ENCODE measurements at places on chromosomes 7 and 10.

- no peak for DNase-seq
- no peaks in the 10 kb centered on the region for H3K36me3 ChIP-seq
- no peak overlapping the region for H3K27ac ChIP-seq
- H3K27me3 ChIP-seq, result no peaks in the 10 kb centered on the region
These were observed 1039.7 kb downstream of the NRG3 start for GRCh38 chr10:82914655-82915136.

DNA sequence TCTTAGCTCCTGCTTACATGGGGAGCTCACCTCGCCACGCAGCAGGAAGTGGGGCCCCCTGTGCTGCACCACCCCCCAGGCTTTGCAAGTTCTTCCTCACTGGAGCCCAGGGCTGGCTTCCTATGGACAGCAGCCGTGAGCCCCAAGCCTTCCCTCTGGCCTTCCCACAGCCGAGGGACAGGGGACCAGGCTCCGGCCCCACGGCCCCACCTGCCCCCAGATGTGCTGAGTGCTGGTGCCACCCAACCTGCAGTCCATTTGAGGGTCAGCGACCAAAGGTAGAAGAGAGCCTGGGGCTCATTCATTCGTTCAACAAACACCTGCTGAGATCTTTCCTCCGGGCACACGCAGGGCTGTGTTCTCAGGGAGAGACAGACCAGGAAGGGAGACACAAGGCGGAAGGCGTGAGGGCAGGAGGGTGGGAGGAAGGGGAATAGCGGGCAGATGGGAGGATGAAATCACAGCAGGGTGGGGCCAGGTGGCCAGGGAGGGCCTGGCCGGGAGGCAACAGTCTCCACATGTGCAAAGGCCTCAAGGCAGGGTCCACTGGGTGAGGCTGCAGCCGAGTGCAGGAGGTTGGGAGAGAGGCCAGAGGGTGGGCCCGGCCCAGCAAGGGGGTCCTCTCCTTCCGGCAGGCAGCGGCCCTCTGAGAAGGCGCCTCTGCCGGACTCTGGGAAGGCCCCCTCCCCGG lies 100.1 kb downstream of the FOXL3 start:
- no peak for DNase-seq
- no peak overlapping the region for H3K27ac ChIP-seq
- no peaks in the 10 kb centered on the region for H3K4me1 ChIP-seq
- no peaks in the 10 kb centered on the region for H3K27me3 ChIP-seq
- H3K36me3 ChIP-seq, result no peaks in the 10 kb centered on the region

- no peaks in the 10 kb centered on the region for H3K27me3 ChIP-seq
- H3K4me1 ChIP-seq, result peaks cover 21% of the 10 kb centered on the region
- H3K27ac ChIP-seq, result no peak overlapping the region
- no peak overlapping the region for H3K4me3 ChIP-seq
- H3K36me3 ChIP-seq, result no peaks in the 10 kb centered on the region
These were observed 23.1 kb downstream of the GBF1 start for GRCh38 chr10:102268375-102268888.

DNA sequence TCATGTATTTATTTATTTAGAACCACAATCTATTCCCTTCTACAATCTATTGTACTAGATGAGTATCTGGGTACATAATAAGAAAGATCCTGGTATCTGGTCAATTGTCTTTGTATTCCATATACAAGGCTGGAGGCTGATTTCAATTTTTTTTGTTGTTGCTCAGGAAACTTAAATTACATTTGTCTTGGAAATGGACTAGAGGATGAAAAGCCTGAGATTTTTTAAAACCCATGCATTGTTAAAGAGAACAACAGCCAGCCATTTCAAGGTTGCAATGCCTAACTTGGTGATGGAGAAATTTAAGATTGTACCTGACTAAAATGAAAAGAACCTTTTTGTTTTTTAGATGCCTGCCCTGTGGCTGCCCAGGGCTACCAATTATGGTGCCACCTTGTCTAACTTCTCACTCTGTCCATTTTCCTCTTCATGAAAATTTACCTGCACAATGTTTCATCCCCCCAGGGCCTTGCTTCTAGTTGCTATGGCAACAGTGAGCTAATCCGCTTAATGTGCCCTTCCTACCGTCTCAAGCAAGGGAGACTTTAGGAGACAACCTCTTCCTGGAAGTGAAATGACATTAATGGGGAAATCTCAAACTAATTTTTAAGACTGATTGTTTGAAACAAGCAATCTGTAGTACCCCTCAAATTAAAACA lies 203.7 kb upstream of the PHYHIPL start:
- no peak overlapping the region for H3K4me3 ChIP-seq
- no peak for DNase-seq
- peaks cover 12% of the 10 kb centered on the region for H3K4me1 ChIP-seq
- H3K27me3 ChIP-seq, result no peaks in the 10 kb centered on the region
- no peaks in the 10 kb centered on the region for H3K36me3 ChIP-seq

- DNase-seq, result no peak
- H3K4me3 ChIP-seq, result no peak overlapping the region
- no peaks in the 10 kb centered on the region for H3K27me3 ChIP-seq
These were observed 98.5 kb downstream of the HIP1 start for GRCh38 chr7:75640201-75640600.

- no peaks in the 10 kb centered on the region for H3K4me1 ChIP-seq
- no peaks in the 10 kb centered on the region for H3K36me3 ChIP-seq
- no peak for DNase-seq
These were observed 567.8 kb upstream of the NRG3 start for GRCh38 chr10:81306971-81307782.

DNA sequence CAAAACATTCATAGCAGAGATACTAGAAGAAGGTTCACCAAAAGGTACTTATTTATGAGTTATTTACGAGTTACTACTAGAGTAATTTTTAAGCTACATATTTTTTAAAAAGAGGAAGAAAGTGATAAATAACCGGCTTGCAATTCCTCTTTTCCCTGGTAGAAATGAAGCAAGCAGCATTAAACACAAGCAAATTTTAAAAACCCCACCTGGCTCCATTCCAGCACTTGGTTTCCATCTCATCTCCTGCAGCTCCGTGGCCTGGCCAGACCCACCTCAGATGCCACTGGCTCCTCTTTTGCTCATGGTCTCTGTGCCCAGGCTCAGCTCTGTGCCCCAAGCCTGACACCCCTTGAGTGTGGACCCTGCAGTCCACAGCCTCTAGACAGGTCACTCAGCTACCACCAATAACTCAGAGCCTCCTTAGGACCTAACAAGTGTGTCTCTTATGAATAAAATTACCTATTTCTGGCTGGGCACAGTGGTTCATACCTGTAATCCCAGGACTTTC lies 479.5 kb downstream of the TNS3 start:
- DNase-seq, result no peak
- H3K36me3 ChIP-seq, result no peaks in the 10 kb centered on the region
- no peak overlapping the region for H3K4me3 ChIP-seq

DNA sequence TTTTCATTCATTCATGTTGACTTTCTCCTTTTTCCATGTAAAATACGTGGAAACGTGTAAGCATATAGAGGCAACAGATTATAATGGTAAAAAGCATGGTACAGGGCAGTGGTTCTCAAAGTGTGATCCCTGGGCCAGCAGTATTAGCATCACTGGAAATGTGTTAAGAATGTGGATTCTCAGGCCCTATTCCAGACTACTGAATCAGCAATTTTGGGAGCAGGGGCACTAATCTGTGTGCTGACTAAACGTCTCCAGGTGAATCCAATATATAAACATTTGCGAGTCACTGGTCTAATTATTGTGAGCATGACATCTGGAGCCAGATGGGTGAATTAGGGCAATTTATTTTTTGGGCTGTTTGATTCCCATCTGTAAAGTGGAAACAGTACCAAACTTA lies 5.1 kb upstream of the GPR158 start:
- H3K4me3 ChIP-seq, result no peak overlapping the region
- H3K27me3 ChIP-seq, result no peaks in the 10 kb centered on the region
- H3K27ac ChIP-seq, result no peak overlapping the region
- H3K4me1 ChIP-seq, result no peaks in the 10 kb centered on the region
- no peak for DNase-seq
- H3K36me3 ChIP-seq, result no peaks in the 10 kb centered on the region

- no peak for DNase-seq
- no peaks in the 10 kb centered on the region for H3K36me3 ChIP-seq
- H3K4me3 ChIP-seq, result no peak overlapping the region
- H3K27ac ChIP-seq, result no peak overlapping the region
These were observed 167.7 kb downstream of the SFMBT2 start for GRCh38 chr10:7243139-7243538.

- no peaks in the 10 kb centered on the region for H3K4me1 ChIP-seq
- DNase-seq, result no peak
- no peak overlapping the region for H3K27ac ChIP-seq
These were observed 153.2 kb downstream of the NEBL start for GRCh38 chr10:20743942-20744341.

GRCh38 chr10:26216585-26217395 lies at the start of gene GAD2:
Gene GAD2, plus strand, starts transcription at chr10:26216774. Its CDS starts 36 bp downstream, at chr10:26216810.
- H3K4me1 ChIP-seq, result no peaks in the 10 kb centered on the region
- DNase-seq, result no peak
- H3K27ac ChIP-seq, result no peak within 1 kb of the TSS
- H3K27me3 ChIP-seq, result peaks cover 3% of the 10 kb centered on the region

- H3K4me1 ChIP-seq, result no peaks in the 10 kb centered on the region
- no peak overlapping the region for H3K27ac ChIP-seq
- H3K36me3 ChIP-seq, result no peaks in the 10 kb centered on the region
- DNase-seq, result no peak
- no peaks in the 10 kb centered on the region for H3K27me3 ChIP-seq
- H3K4me3 ChIP-seq, result no peak overlapping the region
These were observed 25.8 kb upstream of the ZNF488 start for GRCh38 chr10:47409866-47410256.

GRCh38 chr10:84293574-84294016 lies 34.8 kb upstream of the CCSER2 start:
- no peak overlapping the region for H3K27ac ChIP-seq
- no peak overlapping the region for H3K4me3 ChIP-seq
- H3K27me3 ChIP-seq, result no peaks in the 10 kb centered on the region
- H3K36me3 ChIP-seq, result no peaks in the 10 kb centered on the region
- DNase-seq, result no peak

DNA sequence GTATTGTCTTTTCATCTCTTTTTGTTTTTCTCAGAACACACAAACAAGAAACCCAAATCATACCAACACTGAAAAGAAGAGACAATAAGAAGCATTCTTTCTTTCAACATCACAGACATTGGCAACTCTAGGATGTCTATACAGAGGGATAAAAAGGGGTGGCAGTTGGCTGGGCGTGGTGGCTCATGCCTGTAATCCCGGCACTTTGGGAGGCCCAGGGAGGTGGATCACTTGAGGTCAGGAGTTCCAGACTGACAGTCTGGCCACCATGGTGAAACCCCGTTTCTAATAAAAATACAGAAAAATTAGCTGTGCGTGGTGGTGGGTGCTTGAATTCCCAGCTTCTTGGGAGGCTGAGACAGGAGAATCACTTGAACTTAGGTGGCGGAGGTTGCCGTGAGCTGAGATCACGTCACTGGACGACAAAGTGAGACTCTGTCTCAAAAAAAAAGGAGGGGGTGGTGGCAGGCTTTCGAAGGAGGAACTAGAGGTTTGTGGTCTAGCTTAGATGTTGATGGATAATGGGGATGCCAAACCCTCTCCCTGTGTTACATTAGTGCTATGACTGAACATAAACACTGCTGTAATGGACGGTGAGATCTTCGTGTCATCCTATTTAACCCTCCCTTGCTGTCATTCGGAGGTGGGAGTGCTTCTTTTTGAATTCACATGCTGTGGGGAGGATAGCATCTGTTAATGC lies 9.4 kb downstream of the CNNM2 start:
- H3K27me3 ChIP-seq, result no peaks in the 10 kb centered on the region
- no peak overlapping the region for H3K27ac ChIP-seq
- no peak overlapping the region for H3K4me3 ChIP-seq
- DNase-seq, result no peak
- peaks cover 5% of the 10 kb centered on the region for H3K4me1 ChIP-seq

GRCh38 chr10:118264838-118265470 lies 77.2 kb downstream of the FAM204A start:
- H3K36me3 ChIP-seq, result no peaks in the 10 kb centered on the region
- H3K4me3 ChIP-seq, result no peak overlapping the region
- H3K4me1 ChIP-seq, result no peaks in the 10 kb centered on the region

GRCh38 chr7:134364619-134365037 lies 47.9 kb upstream of the SLC35B4 start:
- H3K27ac ChIP-seq, result no peak overlapping the region
- no peaks in the 10 kb centered on the region for H3K27me3 ChIP-seq
- no peaks in the 10 kb centered on the region for H3K36me3 ChIP-seq
- no peak overlapping the region for H3K4me3 ChIP-seq

DNA sequence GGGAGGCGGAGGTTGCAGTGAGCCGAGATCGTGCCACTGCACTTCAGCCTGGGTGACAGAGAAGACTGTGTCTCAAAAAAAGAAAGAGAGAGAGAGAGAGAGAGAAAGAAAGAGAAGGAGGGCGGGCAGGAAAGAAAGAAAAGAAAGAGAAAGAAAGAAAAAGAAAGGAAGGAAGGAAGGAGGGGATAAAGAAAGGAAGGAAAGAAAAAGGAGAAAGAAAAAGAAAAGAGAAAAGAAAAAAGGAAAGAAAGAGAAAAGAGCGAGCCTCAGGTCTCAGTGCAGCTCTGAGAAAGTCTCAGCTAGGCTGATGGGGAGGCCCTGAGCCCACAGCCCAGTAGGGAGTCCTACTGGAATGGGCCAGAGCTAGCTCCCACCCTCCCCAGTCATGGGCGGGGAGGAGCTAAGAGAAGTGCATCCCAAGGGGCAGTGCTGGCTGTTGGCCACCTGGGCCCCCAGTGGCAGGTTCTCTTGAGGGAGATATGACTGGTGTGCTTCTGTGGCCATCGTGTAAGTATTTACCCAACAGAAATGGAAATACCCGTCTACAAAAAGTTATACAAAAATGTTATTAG lies 69.3 kb downstream of the ABRAXAS2 start:
- no peaks in the 10 kb centered on the region for H3K4me1 ChIP-seq
- no peak overlapping the region for H3K4me3 ChIP-seq
- no peaks in the 10 kb centered on the region for H3K27me3 ChIP-seq
- no peaks in the 10 kb centered on the region for H3K36me3 ChIP-seq
- H3K27ac ChIP-seq, result no peak overlapping the region
- DNase-seq, result no peak

DNA sequence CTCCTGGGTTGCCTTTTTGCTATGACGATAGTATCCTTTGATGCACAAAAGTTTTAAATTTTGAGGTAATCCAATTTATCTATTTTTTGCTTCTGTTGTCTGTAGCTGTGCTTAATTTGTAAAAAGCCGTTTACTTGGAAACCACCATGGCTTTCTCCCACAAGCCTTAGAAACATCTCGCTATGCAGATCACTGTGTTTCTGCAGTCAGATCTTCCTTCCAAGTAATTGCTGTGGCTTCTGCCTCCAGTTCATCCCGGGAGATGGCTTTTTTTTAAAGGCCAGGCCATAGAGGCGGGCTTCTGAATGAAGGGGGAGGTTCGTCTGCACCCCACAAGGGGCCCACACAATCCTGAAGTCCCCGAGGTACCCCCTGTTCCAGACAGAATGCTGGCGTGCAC lies 48.3 kb upstream of the OCM2 start:
- no peaks in the 10 kb centered on the region for H3K4me1 ChIP-seq
- no peaks in the 10 kb centered on the region for H3K27me3 ChIP-seq
- no peak overlapping the region for H3K4me3 ChIP-seq
- no peak for DNase-seq
- H3K27ac ChIP-seq, result no peak overlapping the region

Data from pancreas (tissue), 10 donors.